ENCODE measurements at places on chromosomes 1 and 21.

DNA sequence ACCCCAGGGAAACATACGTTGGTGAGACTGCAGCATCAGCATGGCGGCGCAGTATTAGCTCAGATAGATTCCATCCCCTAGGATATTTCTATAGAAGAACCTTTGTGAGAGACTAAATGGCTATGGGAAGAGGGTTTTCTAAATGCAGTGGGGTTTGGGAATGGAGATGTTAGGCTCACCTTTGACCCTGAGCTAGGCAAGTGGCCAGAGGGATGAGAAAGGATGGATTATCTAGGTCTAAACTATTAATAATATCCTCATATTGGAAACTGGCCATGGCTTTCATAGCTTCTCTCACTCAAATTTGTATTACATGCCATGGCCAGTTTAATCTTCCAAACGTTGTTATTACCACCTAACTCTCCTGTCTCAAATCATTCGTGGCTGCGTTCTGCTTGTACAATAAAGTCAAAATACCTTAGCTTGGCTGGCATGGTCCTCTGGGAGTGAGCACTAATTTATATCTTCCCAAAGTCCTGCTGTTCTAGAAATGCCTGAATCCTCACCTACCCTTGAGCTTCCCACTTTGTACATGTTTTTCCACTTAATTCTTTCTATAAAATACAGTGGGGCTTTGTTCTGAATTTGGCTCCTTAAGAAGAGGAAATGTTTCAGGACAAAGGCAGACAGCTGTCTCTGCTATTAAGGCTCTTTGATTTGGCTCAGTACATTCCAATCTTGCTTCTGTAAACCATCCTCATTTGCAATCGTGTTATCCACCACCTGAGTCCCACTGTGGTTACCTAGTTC is 31.0 kb upstream of the COG2 start:
- no peak for DNase-seq

DNA sequence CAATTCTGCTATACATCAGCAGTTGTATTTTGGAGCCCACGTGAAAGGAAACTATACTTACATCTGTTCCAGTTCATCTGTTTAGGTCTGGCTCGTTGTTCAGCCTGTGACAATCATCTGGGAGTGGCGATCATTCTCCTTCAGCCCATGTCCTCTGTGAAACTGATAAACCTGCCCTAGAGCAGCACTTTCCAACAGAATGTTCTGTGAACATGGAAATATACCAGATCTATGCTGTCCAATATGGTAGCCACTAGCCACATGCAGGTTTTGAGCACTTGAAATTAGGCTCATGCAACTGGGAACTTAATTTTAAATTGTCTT is 24.5 kb upstream of the COQ8A start:
- DNase-seq, result no peak

DNA sequence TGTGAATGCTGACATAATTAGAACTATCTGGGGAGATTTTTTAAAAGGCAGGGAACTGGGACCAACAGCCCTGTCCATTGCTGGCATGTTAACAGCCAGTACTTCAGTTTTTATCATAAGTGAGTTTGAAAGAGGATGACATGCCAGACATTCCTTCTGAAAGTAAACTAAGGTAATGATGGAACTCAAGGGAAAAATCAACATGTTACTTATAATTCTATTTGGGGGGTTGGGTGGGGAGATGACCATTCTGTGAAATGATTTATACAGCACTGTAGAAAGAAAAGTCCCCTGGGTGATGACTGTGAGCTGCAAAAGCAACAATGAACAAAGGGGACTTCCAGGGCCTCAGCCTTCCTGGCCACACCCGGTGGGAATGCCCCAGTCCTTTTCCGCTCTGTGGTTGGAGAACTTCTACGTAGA is 5.4 kb upstream of the LAMC2 start:
- no peak for DNase-seq

- no peak for DNase-seq
These were observed 22.2 kb downstream of the FNDC5 start for GRCh38 chr1:32848354-32849063.

- no peak for DNase-seq
These were observed 5.5 kb upstream of the TBX15 start for GRCh38 chr1:118993700-118994026.

All from non-pigmented ciliary epithelial cell (primary cell).